Left lobe of liver (tissue), 2 donors: ENCODE measurements at places on chromosomes 1 and 21.

DNA sequence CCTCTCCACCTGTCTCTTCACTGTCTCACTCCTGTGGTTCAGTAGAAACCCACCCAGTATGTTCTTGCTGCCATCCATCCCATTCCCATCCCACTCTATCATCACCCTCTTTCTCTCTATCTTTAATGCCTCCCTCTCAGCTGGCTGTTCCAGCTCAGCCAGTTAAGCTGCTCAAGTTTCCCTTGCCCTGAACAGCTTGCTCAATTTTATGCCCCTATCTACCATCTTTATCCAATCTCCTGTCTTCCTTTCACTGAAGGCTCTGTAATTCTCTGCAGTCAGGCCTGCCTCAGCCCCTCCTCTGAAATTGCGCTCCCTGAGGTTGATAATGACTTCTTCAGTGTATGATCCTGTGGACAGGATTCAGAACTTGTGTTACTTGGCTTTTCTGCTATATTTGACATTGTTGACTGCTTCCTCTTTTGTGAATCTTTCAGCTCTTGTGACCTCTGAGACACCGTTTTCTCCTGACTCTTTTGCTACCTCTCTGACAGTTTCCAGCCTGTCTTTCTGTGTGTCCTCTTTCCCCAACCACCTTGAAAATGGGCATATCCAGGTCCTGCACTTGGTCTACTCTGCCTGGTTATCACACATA lies 13.9 kb upstream of the BCAR3 start:
- no peak for DNase-seq

GRCh38 chr1:233245191-233245765 lies 50.2 kb downstream of the PCNX2 start:
- no peak for DNase-seq

DNA sequence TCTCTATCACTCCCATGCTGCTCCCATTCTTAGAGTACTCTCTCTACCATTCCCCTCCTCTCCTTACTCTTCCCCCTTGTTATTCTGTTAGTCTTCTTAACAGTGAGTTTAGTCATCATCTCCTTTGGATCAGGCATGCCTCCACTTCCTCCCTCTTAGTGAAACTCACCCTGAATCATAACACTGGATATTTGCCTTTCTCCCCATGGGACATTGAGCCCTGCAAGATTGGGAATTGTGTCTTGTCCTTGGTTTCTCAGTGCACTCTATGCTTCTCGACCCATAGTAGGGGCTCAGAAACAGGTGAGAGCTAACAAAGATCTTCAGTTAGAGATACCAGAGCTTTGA lies 68.3 kb upstream of the GCLM start:
- no peak for DNase-seq

GRCh38 chr1:117527566-117528102 lies 78.2 kb upstream of the TENT5C start:
- no peak for DNase-seq

GRCh38 chr21:35050348-35051286 lies 1.5 kb upstream of the RUNX1 start:
- no peak for DNase-seq

DNA sequence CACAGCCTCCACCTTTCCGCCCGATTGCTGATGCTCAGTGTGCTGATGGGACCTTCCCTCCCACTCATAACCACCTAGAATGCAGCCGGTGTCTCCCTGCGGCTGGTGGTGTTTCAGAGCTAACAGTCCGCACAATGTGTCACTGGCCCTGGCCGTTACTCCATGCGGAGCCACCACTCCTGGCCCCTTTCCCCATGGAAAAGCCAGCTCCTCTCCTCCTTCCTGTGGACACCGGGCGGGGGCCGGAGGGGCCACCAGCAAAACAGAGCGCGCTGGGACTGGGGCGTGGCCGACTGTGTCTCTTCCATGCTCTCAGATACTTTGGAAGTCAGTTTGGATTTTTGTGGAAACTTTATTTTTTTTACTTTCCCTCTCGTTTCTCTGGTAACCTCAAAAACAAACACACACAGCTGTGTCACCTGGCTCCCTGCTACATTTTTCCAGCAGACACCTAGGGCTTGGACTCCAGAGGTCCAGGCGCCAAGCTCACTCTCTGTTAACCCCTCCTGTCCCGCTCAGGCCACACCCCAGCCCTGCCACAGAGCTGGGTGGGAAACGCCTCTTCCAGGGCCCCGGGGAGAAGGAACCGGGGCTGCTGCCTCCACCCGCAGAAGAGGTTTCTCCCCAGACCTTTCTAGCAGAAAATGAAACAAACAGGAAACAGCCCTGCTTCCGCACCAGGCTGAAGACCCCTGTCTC lies 32.5 kb upstream of the COL6A2 start:
- DNase-seq = no peak

GRCh38 chr1:224287714-224288113 lies 42.3 kb downstream of the NVL start:
- DNase-seq = no peak

GRCh38 chr1:54465351-54465811 lies 59.2 kb upstream of the SSBP3 start:
- no peak for DNase-seq

DNA sequence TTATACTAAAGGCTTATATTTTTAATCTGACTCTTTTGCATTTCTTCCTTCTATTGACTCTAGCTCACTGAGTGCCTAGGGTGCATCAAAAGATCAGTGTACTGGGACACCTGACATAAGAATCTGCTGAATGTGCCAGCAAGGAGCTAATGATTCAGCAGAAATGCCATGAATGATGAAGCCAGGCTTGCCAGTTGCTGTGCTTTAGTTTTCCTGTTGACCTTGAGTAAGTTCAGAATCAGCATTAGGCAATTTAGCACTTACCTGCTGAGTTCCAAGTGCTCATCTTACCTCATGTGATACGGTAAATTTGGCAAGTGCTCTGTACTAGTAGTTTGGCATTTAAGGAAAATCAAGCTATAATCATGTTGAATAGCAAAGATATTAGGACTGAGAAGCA lies 523.2 kb upstream of the B3GALT2 start:
- no peak for DNase-seq

- no peak for DNase-seq
Observed at GRCh38 chr1:156490401-156491032, 10.1 kb downstream of the MEF2D start.

DNA sequence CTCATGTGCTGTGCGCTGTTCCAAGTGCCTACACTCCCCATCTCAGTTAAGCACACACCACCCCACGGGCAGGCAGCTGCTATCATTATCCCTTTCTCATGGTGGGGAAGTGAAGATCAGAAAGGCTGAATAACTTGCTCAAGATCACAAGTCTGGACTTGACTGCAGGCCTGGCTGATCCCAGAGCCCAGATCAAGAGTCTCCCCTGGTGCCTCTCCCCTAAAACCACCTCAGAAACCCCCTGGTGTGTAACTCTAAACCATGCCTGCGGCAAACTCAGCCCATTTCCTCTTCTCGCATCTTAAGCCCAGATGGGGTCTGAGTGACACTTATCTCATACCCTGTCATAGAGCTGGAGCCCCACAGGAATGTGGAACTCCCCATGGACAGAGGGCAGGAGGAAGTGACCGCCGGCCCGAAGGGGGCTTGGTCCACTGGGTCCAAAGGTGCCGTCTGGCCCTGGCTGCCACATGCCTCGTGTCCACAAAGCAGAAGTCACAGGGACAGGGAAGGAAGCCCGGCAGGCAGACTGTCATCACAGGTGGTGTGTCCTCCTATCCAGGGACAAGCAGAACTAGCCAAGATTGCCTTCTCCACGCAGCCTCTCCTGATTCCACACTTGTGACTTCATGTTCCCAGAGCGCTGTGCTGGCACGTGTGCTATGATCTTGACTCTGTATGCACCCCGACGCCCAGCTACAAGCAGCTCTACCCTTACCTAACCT lies 92.1 kb downstream of the SYF2 start:
- no peak for DNase-seq

DNA sequence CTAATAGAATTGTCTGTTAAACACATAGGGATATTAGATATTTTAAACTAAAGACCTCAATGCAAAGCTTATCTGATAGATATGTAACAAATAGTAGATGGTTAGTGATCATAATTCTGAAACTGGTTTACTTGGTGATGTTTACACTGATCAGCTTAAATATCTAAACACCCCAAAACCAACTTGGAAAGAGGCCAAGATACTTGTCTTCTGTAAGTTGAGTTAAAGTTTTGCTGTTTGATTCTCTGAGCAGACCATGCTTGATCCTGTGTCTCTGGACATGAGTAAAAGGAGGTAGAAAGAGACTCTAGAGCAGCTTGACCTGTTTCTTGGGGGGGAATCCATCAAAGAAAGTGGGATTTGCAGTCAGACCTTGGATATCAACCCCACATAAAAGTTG lies 107.5 kb downstream of the NEK7 start:
- no peak for DNase-seq

DNA sequence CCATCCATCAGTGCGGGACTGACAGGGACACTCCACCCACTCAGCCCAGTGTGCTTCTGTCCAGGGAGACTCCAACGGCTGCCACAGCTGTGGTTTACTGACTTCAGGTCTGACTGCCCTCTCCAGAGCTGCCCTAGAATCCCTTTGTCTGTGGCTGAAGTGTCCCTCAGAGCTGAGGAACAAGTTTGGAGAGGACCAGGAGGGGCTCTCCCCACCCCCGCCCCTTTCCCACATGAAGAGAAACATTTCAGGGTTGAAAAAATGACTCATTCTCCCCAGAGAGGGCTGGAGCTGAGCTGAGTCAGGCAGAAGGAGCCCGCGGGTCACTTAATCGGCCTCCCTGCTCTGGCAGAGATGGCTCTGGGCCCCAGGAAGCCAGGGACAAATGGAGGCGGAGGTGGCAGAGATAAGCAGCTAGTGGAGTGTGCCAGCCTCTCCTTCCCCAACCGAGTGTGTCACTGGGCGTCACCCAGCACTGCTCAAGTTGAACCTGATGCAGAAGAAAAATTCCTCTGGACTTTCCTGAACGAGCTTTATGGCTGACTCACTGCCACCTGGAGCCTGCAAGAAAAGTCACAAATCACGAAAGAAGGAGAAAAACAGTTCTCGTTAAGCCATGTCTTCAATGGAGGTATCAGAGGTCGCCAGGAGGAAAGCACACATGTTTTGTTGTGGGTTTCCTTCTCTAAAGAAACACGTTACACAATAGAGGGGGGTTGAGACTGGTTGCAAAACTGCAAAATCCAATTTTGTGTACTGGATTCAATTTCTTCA lies 34.3 kb upstream of the ECE1 start:
- no peak for DNase-seq

- no peak for DNase-seq
Observed at GRCh38 chr1:235648954-235649367, 623 bp downstream of the GNG4 start.

DNA sequence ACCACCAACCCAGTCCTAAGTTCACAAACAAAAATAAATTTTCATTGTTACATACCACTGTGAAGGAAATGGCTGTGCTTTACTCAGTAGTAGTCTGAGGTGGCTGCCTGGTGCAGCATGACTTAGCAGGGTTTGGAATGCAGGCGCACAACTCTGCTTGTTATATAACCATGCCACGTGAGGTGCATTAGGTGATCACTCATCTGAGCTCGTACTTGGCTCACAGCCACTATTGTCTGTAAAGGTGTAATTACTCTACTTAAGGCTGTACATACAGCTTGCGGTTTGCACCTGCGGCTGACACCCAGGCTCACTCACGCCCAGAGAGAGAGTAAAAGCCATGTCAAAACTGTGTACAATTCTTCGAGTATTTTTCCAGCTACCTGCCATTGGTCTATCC lies 599.4 kb downstream of the LTN1 start:
- no peak for DNase-seq

GRCh38 chr1:209884665-209885117 lies 53.3 kb upstream of the SYT14 start:
- no peak for DNase-seq

GRCh38 chr1:85326336-85326735 lies 49.9 kb upstream of the BCL10 start:
- no peak for DNase-seq
